ENCODE measurements at places on chromosomes 2 and 18. TPM values are rescaled to one million over a fixed set of nuclear protein-coding genes. Genes with fewer than 3 reads are reported as not detected.

DYNC2LI1 gene
- total RNA-seq, result 8.7 TPM

FAP gene
- 12.8 TPM for total RNA-seq

FEV gene
- not detected for total RNA-seq

RAMP1 gene
- 13.8 TPM for total RNA-seq

SPATS2L gene
- 65.7 TPM for total RNA-seq

PTPN4 gene
- 29.6 TPM for total RNA-seq

ZNF521 gene
- 1.8 TPM for total RNA-seq

TMEM37 gene
- total RNA-seq, result 2.9 TPM

All from cardiac atrium fibroblast (primary cell).